ENCODE measurements at places on chromosomes 4 and X.
A peak's percentile ranks its signal among the peaks of the same experiment; 100 is the strongest.

GRCh38 chr4:139552517-139553307 lies 3.3 kb downstream of the SETD7 start:
- DNase-seq = no peak

DNA sequence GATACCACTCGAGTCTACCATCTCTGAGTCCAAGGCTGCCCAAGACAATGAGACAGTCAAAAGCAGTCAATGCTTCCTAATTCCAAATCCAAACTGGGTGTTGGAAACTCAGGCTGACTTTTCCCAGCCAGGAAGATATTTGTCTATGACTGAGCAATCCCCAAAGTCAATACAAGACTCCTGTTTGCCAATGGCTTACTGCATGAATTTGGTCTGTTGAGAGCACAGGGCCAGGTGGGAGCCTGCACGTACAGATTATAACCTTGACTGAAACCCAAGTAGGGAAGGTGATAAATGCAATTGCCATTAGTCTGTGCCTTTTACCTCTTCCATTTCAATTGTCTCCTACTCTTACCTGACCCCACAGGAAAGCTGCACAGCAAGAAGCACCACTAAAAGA lies 72.6 kb upstream of the PPARGC1A start:
- no peak for DNase-seq

DNA sequence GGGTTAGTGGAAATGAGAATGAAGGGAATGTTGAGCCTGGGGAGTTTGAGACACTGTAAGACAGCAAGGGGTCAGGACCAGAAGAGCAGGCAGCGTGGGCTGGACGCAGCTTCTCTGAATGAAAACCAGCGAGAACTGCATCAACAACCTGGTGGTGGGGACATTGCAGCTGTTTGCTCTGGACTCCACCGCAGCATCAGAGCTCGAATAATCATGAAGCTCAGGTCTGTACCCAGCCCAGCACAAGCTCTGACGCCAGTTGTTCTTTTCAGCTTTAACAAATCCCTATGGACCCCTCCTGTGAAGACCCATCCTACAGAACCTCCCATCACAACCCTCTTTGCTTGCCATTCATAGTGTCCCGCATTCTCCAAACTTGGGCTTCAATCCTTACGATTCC lies 106.8 kb upstream of the PNPLA4 start:
- no peak for DNase-seq

- peak; percentile 63 for DNase-seq
Observed at GRCh38 chr4:3369781-3370674, 71.7 kb upstream of the HGFAC start.

GRCh38 chrX:142036116-142036515 lies 132.4 kb downstream of the MAGEC1 start:
- DNase-seq = no peak

- peak; percentile 32 for DNase-seq
Observed at GRCh38 chrX:13078739-13079444, 34.5 kb upstream of the FAM9C start.

GRCh38 chr4:139987502-139987850 lies 166.5 kb downstream of the MAML3 start:
- DNase-seq = no peak

- DNase-seq = peak; percentile 42
Observed at GRCh38 chr4:138870737-138871554, 144.6 kb upstream of the NOCT start.

DNA sequence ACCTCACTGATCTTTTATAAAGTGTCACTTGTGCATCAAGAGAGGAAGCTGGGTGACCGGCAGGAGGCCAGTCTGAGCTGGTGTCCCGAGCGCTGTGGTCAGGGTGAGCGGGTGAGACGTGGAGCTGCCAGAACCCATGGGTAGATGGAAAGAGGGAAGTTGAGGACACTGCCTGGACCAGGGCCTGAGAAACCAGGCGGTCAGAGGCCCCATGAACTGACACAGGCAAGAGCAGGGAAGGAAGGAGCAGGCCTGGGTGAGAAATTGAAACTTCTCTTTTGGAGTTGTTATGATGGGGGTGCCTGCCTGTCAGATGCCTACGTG lies 192.6 kb downstream of the AFAP1 start:
- DNase-seq = no peak

GRCh38 chrX:94908648-94909047 lies 1234.6 kb downstream of the FAM133A start:
- no peak for DNase-seq

- no peak for DNase-seq
Observed at GRCh38 chrX:46209037-46209436, 336.2 kb downstream of the ZNF674 start.
